ENCODE measurements at places on chromosomes 12 and 14.

DNA sequence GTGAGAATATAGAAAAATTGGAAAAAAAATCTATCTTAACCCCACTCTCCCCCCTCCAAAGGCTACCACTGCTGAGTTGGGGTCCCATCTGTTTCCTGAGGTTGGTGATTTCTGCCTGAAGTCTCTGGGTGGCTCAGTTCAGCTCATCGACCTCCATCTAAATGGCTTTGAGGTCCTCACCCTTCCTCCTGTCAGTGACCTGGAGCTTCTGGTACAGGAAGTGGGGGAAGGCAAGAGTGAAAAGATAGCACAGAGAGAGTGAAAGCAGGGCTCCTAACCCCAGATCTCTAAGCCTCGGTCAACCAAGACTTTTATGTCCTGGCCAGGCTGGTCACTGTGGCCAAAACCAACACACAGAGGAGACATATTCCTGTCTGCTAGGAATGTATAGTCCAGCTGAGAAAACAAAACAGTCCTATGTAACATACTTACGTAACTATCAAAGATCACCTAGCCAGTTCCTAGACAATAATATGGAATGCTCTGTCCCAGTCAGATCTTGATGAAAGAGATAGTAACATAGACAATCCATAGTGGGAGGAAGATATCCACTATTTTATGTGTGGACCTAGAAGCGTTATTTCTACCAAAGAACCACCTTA lies 12.3 kb upstream of the KRT73 start:
- DNase-seq: no peak

GRCh38 chr14:69246331-69246730 lies 13.6 kb upstream of the GALNT16 start:
- DNase-seq: no peak

- DNase-seq: no peak
Observed at GRCh38 chr12:125249932-125250331, 184.7 kb downstream of the AACS start.

- DNase-seq: no peak
Observed at GRCh38 chr12:75020068-75020557, 189.5 kb downstream of the KCNC2 start.

DNA sequence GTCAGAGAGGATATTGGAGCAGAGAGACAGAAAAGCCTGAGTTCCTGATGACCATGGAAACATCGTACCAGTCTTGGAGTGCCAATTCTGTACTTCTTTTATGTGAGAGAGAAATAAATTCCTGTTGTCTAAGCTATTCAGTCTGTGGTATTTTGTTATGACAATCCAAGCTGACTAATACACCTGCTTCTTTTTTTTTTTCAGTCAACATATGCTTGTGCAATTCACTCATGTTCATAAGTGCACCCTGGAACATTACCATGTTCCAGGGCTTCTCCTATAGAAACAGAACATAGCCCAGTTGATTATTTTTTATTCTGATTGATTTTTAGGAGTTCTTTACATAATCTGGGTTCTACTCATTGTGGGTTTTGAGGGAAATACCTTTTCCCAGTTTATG lies 1.7 kb upstream of the CHPT1 start:
- DNase-seq: no peak

DNA sequence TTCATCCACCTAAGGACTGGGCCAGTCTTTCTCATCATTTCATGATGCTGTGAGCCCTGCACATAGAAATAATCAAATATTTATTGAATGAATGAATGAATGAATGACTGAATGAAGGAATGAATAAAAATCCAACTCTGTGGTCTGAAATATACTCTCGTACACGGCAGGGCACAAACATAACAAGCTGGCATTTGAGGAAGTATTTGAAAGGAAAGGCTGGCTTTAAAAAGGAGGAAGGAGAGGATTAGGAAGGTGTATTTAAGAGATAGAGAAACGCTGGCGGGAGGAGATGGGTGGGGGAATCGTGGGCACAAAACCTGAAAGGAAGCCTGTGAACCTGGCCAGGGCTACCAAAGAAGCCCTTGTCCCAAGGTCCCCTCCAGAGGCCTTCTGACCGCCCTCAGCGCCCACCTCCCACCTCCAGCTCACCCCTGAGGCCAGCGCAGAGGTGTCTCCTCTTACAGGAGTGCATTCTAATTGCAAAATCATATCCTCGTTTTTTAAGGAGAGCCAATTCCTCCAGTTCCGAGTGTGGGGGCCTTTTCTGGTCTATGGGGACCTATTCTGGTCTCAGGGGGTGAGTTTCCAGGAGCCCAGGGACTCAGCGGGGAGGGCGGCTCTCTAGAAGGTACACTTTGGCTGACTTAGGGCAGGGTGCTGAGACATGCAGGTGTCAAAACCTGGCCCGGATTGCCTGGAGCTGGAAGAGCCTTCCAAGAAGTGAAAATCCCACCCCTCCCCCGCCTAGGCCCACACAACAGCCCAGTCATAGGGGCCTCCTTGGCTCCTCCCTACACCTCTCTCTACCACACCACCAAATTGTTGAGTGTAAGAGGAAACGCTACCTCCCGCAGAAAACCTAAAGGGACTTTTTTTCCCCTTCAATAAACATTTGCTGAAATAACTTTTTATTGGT lies 8.7 kb upstream of the JDP2 start:
- no peak for DNase-seq

DNA sequence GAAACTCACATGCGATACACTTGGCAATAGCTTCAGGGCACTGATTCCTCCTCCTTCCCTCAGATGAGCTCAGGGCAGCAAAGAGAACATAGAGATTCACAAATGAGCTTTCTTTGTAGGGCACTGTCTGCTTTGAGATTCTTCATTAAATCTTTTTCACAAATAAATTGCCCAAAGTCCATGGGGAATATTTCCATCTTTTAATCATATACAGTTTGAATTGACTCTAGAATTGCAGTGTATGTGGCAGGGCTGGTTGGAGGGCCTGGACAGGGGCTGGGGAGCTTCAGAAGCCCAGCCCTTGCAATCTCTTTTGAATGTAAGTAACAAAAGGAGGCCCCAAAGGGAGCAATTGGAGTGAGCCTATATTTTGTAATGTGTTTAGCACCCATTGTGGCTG lies 197.5 kb downstream of the NOVA1 start:
- no peak for DNase-seq

GRCh38 chr14:38127784-38128183 lies 79.9 kb upstream of the SSTR1 start:
- DNase-seq: no peak

- DNase-seq: peak; percentile 40
Observed at GRCh38 chr12:32522331-32523221, 123.2 kb downstream of the FGD4 start.

- no peak for DNase-seq
Observed at GRCh38 chr12:24852420-24852819, 96.5 kb downstream of the BCAT1 start.

DNA sequence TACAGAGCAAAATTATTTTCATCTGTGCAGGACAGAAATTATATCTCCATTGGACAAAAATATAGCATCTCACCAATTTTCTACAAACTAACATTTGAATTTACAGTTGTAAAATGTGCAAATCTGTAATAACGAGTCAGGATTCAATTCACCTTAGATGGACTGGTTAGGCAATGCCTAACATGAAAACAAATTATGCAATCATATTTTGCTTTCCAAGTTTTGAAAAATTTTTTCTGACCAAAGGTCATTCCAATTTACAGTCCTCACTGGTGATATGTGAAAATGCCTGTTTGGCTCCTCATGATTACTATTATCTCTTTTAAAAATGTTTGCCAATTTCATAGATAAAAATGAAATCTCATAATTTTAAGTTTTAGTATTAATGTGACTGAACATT lies 6.5 kb upstream of the CPM start:
- no peak for DNase-seq

DNA sequence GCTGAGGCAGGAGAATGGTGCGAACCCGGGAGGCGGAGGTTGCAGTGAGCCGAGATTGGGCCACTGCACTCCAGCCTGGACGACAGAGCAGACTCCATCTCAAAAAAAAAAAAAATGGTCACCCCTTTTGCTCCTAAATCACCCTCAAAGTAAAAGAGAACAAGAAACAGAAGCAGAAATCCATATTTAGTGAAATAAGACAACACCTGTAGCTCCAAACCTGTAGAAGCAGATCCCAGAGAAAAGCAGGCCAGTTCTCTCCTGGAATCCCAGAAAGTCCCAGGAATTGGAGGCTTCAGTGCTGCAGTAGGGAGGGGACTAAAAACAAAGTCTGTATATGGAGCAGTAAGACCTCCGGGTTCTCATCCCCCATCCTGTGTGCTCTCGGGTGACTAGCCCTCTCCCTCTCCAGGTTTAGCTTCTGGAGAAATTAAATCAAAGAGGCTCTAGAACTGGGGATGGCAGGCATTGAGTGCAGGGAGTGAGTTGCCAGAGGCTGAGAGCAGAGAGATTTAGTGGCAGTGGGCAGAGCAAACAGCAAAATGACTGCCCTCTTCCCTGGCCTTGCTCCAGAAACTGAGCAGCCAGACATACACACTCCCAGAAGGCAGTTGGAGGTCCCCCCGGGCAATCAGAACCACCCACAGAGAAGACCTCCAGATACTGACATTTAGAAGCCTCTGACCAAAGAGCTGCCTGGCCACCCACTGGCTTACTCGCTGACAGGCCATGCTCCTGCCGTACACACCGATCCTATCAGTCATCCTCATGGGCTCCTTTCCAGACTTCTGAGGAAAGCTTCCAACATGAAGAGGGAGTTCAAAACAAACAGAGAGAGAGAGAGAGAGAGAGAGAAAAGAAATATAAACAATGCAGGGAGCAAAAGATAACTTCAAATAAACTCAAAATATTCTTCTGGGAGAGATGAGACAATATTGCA lies 6.3 kb upstream of the MLXIP start:
- peak; percentile 91 for DNase-seq

- DNase-seq: no peak
Observed at GRCh38 chr14:74500417-74501134, 7.0 kb downstream of the ISCA2 start.

GRCh38 chr12:26701604-26702215 lies 131.3 kb downstream of the ITPR2 start:
- peak; percentile 32 for DNase-seq

DNA sequence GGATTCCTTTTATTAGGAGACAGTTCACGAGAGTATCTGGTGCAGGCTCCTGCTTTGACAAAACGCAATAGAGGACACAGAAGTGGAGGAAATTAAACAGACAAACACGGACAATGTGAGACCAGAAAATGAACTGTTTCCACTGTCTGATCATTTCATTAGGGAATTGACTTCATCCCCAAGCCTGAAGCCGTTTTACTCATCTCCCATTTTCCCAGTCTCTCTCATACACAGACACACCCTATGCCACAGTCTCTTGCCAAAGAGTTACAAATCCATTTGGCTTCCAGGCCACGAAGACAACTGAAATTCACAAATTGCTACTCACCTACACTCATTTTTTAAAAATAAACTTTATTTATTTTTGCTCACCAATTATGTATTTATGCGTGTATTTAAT lies 1087.8 kb upstream of the TMEM132C start:
- peak; percentile 74 for DNase-seq

DNA sequence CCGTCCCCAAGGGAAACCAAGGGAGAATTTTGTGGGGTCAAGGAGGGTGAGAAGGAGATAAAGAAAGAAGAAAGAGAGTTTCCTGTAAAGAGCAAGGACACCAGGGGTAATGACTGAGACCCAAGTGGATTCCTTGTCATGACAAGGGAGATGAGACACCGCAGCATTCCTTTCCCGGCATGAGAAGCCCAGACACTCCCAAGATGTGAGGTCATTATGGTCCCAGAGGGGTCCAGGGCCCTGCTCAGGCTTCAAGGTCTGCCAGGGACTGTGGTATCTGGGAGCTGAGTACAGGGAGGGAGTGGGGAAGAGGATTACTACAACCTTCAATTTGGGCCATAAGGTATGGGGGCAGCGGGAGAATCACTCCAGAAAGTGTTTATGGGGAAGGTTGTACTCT lies 58.1 kb downstream of the SPTB start:
- DNase-seq: no peak

Data from stromal cell of bone marrow (primary cell).